ENCODE measurements at places on chromosomes 5 and 9.

DNA sequence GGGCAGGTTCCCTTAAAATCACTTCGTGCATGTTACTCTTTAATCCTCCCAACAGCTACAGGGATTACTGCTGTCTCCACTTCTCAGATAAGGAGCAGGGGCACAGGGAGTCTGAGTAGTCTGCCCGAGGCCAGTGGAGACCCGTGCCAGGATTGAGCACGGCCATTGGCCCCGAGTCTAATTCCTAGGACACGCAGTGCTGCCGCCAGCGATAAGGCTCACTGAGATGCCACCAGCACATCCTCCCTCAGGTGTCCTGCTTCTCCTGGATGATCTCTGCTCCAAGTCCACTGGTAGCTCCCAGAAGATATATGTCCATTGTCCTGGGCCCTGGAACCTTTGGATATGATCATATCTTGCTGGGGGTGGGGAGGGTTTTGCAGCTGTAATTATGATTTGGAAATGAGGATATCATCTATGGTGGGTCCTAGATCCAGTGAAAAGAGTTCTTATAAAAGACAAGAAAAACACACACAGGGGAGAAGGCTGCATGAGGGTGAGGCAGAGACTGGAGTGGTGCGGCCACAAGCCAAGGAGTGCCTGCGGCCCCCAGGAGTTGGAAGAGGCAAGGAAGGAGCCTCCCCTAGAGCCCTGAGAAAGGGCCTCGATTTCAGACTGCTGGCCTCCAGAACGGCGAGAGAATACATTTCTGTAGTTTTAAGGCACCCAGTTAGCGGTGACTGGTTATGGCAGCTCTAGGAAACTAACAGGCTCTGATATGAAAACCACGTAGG, 19.4 kb upstream of the MED10 start:
- DNase-seq: no peak

- DNase-seq: no peak
Observed at GRCh38 chr5:58961631-58962280, 378.9 kb downstream of the RAB3C start.

GRCh38 chr5:122102825-122103224, 24.8 kb upstream of the LOX start:
- no peak for DNase-seq

GRCh38 chr9:127263664-127264063, 910 bp upstream of the GARNL3 start:
- DNase-seq: no peak

GRCh38 chr5:122304471-122305215, 7.4 kb upstream of the SNCAIP start:
- DNase-seq: no peak

Data from NAMALWA (cell line).